ENCODE measurements at places on chromosomes 4 and X.

DNA sequence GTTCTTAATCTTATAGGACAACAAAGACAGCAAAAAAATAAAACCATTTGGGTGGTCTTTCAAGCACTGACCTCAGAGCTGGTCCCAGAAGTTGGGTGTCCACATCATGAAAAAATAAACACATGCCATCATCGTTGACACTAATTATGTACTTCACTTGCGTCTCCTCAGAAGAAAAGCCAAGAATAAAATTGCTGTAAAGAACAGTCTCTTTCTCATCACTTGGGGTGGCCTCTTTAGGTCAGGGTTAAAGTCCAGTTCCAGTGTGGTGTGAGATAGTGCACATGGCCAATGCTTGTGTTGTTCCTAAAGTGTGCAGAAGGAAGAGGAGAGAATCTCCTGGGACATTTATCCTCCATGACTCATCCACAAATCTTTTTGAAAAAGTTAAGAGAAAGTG lies 49.5 kb upstream of the IBSP start:
- no peak for DNase-seq

DNA sequence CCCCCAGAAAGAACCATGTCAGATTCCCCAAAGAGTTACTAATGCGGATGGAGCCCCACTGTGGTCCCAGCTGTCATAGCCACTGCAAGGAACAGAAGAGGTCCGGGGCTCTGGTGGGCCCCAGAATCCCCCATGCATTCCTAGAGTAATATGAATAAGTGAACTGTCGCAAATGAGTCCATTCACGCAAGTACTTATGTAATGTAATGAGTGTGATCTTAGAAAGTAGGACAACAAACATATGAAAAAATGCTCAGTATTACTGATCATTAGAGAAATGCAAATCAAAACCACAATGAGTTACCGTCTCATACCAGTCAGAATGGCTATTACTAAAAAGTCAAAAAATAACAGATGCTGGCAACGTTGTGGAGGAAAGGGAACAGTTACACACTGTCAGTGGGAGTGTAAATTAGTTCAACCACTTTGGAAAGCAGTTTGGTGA lies 141.5 kb upstream of the RBPJ start:
- DNase-seq = no peak

GRCh38 chr4:95181243-95181995 lies 367.4 kb downstream of the UNC5C start:
- DNase-seq = no peak

DNA sequence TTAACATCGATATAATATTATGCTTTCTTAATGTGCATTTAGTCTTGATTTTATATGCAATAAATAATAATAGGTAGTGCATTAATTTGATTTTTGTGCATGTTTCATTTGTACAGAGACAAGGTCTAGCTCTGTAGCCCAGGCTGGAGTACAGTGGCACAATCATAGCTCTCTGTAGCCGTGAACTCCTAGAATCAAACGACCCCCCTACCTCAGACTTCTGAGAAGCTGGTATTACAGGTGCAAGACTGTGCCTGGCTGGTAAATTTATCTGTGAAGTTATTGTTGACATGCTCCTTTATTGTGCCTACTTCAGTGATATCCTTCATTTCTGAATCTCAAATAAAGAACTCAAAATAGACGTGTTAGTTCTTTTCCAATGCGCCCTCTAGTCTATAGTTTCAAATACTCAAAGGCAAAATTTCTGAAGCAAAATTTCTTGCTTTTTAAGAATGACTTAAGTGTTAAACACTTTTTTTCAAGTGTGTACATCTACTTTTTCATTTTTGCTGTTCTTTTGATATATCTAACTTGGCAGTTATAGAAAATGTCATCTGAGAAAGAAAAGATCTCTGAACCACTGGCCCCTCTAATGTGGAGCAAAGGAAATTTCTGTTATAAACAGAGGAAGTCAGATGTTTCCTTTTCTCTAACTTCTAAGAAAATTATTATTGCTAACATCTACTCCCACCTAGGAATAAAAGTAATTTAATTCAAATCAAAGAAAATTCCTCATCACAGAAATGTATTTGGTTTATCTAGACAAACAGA lies 28.3 kb upstream of the GUCY1A1 start:
- DNase-seq = no peak

DNA sequence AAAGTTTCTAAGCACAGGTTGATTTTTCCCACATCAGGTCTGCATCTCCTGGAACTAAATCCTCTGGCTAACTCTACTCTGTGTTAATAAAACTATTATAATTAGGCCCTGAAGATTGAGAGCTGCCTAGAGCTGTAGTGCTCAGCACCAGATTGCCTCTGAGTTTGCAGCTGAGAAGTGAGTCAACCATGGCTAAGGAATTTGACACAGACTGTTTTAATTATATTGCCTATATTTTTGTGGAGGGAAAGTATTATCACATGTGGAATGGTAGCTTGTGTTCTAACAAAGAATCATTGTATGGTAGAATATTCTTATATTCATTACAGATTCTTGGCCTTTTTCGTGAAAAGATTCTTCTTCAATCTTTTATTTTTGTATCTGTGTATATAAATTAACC lies 1907.6 kb upstream of the TENM3 start:
- DNase-seq = no peak

DNA sequence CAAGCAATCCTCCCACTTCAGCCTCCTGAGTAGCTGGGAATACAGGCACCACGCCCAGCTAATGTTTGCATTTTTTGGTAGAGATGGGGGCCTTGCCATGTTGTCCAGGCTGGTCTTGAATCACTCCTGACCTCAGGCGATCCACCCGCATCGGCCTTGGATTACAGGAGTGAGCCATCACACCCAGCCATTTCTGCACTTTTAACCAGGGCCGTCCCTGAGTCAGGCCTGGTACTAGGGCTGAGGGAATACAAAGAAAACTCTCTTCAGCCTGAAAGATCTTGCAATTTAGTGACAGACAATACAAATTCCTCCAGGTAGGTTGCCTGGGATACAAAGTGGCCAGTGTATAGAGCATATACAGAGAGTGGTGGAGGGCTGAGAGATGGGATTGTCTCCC lies 65.8 kb downstream of the BCOR start:
- DNase-seq = no peak

GRCh38 chr4:17494258-17495190 lies 17.4 kb downstream of the QDPR start:
- no peak for DNase-seq

DNA sequence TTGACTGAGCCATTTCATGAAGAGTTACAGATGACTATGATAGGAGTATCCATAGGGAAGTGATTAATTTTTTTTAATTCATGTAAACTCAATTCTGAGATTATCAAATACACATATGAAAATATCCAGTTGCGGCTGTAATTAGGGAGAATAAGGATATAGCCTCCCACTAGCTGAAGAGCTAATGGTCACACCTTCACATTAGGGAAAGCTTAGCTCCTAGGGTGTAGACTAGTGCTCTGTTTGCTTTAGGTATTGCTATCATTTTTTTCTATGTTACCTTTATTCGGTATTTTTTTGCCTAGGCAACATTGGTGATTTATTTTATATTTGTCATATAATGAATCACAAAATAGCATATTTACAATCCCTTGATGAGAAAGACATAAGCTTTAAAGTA lies 39.6 kb upstream of the EPGN start:
- DNase-seq = no peak

DNA sequence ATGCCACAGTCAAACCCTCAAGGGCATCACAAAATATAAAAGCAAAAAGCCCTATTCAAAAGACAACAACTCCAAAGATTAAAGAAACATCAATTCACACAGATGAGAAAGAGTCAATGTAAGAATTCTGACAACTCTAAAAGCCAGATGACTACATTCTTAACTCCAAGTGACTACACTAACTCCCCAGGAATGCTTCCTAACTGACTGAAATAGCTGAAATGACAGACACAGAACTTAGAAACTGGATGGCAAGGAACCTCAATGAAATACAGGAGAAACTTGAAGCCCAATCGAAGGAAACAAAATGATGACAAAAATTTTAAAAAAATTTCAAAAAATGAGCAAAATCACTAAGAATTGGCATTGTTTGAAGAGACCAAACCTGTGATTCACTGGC lies 1047.6 kb upstream of the PCDH10 start:
- no peak for DNase-seq

- no peak for DNase-seq
Observed at GRCh38 chr4:139753686-139754085, 88.1 kb downstream of the MGST2 start.

DNA sequence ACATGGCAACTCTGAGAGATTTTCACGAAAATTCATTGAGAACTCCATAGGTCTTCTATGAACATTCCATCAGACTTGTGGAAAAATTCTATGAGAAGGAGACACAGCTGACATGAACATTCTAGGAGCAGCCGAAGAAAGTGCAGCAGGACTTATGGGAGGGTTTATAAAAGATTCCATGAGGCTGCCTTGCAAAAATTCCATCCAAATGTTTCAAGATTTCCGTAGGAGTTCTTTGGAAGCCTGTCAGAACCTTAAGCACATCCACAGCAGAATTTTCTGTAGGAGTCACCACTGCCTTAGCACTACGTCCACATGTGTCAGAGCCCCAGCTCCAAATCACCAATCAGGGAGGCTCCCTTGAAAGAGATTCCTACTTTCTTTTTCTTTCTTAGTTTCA lies 67.0 kb upstream of the MSX1 start:
- DNase-seq = no peak

DNA sequence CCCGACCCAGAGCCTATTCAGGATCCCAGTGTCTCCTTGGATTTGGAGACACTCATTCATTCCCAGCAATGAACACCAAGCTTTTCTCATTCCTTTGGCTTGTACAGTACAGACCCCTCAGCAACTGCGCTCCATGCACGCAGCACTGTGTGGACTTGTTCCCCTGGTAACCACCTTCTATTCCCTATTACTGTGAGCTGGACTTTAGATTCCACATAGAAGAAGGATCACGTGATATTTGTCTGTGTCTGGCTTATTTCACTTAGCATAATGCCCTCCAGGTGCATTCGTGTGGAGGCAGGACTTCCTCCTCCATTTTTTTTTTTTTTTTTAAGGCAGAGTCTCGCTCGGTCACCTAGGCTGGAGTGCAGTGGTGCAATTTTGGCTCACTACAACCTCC lies 106.4 kb downstream of the PHKA2 start:
- no peak for DNase-seq

GRCh38 chr4:139861471-139861870 lies 195.9 kb downstream of the MGST2 start:
- no peak for DNase-seq

GRCh38 chrX:126820700-126821420 lies 1.3 kb downstream of the PRR32 start:
- no peak for DNase-seq

Measured in LNCaP clone FGC (cell line).